ENCODE measurements at places on chromosomes 3 and 15.

GRCh38 chr3:172808969-172809546, 58.5 kb downstream of the ECT2 start:
- DNase-seq: no peak

DNA sequence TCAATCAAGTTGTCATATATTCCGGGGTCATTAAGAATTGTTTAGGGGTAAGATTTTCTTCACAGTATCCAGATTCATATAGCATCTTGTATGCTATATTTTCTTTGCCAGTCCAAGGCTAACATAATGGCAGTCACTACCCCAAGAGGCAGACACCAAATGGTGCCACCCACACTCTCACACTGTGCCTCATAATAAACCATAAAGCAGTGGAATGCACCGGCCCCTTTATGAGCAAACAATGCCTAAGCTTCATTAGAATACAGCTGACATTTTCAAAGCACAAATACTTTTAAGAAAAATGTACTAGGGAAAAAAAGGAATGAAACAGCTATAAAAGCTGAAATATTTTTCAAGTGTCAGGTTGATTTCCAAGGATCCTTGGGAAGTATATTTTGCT, 121.6 kb downstream of the TFDP2 start:
- DNase-seq: no peak

- DNase-seq: no peak
Observed at GRCh38 chr3:4409415-4409814, 57.7 kb downstream of the SUMF1 start.

DNA sequence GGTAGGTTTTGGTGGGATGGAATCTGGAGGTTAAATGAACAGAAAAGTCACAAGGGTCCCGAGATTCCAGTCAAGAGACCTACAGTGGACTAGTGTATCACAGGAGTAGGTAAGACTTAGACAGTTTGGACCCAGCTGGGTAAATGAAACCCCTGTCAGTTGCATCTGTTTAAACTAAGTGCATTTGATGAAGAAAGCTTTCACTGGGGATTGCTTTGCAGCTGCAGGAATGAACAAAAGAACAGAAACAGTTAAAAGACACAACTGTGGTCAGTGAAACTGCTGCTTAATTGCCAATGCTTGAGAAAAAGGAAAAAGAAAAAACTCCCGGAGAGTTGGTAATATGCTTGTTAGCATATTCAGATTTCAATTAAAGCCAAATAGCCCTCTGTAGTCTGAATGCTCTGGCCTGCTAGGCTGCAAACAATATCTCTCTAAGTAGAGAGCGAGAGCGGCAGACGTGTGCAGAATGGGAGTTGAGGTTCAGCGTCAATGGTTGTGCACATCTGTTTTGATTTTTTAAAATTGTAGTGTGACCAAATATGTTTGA, 37.1 kb downstream of the OXNAD1 start:
- DNase-seq: no peak

- no peak for DNase-seq
Observed at GRCh38 chr3:56260262-56260661, 208.0 kb downstream of the ERC2 start.

DNA sequence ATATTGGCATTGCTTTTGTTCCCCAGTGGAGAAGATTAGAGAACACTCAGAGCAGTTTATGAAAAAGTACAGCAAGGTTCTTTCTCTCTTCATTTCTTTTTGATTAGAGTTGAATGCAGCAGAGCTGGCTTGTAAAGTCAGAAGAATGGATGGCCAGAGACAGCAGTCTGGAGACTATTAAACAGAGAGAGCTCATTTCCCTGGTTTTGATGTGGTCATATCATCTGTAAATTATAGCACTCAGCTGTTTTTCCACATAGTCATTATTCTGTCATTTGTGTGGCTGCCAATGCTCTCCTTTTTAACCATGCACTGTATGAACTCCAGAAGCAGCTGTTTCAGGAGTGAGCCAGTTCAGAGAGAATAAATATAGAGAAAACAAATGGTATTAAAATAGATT, 177.4 kb upstream of the CRBN start:
- no peak for DNase-seq

GRCh38 chr3:158751316-158751715, 19.1 kb upstream of the RARRES1 start:
- DNase-seq: no peak

DNA sequence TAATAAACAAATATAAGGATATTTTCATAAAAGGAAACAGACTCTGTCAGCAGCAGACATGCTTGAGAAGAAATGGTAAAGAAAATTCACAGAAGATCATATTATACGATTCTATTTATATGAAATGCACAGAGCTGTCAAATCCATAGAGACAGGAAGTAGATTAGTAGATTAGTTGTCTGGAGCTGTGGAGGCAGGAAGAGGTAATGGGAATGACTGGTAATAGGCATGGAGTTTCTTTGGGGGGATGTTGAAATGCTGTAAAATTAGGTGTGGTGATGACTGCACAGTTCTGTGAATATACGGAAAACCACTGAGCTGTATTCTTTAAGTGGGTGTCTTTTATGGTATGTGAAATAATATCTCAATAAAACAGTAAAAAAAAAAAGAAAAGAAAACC, 35.3 kb downstream of the CEP152 start:
- DNase-seq: no peak
